NT2/D1 (cell line): ENCODE measurements at places on chromosomes 13 and 19.
A peak's percentile ranks its signal among the peaks of the same experiment; 100 is the strongest.

DNA sequence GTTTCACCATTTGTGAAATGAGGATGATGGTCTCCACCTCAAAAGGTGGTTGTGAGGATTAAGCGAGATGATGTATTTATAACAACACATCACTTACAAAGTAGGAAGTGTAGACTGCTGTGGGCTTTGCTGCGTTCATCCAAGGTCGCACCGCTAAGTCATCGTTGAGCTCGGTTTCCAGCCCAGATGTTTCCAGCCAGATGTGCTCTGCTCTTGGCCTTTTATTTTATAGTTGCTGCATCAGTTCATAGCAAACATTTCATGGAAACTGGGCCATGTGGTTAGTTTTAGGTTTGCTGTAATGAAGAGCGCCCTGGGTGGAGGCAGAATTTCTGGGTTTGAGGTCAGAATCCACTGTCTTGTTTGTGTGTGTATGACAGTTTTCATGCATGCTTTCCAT lies 76.5 kb upstream of the RNF113B start:
- DNase-seq, result no peak

- no peak for DNase-seq
Measured at GRCh38 chr13:49165798-49166752, 54.1 kb upstream of the MLNR start.

DNA sequence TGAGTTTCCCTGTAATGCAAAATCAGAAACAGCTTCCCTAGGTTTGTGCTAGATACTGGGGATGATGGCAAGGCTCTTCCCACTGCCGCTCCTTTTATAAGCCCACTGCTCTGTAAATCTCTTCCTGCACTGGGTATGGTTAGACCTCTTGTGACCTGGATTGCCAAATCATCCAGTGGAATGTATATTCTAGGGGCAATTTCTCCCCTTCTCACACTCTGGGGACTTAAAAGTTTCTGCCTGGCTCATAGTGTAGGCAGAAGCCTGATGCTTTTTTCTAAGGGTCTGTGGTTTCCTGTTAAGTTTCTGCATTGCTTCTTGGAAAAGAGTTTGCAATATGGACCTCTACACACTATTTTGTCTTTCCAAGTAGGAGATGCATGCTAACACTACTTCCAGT lies 1582.0 kb upstream of the PCDH20 start:
- no peak for DNase-seq

DNA sequence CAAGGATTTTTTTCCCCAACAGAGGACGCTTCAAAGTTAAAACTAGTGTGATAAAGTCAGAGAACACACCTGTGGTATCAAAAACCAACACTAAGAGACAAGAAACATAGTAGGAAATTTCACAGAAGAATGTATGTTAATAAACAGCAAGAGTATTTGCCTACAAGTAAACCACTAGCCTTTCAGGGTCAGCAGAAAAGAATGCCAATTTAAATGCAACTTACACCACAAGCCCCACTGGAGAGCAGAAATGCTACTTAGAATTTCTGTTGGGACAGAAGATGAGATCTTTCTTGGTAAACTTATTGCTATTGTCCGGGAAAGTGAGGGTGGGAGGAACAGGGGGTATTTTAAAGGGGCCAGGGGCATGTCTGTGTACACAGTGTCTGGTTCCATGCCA lies 68.6 kb downstream of the STK24 start:
- DNase-seq, result no peak

GRCh38 chr13:99322297-99323103 lies 15.3 kb upstream of the GPR183 start:
- DNase-seq, result no peak

DNA sequence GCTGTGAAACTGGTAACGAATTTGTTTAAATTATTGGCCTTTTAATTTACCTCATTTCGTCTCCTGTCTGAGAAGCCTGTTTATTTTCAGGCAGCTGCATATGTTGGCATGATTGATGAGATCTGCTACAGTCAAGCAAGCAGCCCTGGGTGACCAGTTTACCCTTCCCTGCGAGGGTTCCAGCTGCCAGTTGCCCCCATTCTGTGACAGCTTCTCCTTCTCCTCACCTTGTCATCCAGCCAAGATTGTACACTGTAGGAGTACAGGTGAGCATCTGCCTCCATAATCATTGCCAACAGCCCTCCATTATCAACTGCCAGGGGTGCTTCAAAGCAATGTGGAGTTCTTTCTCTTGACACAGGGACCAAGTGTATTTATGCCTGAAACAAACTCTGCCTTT lies 1979.9 kb upstream of the PRR20A start:
- no peak for DNase-seq

- DNase-seq, result no peak
Measured at GRCh38 chr13:44974056-44974793, 15.0 kb downstream of the NUFIP1 start.

GRCh38 chr13:45678282-45678681 lies 23.8 kb upstream of the CBY2 start:
- DNase-seq, result peak; percentile 25
